Myometrial cell (primary cell): ENCODE measurements at places on chromosomes 1 and 21. TPM values are rescaled to one million over a fixed set of nuclear protein-coding genes. Genes with fewer than 3 reads are reported as not detected.

Gene NBPF14
- total RNA-seq: 23.9 and 31.2 TPM in 2 replicates

Gene NKAIN1
- total RNA-seq: not detected in 2 replicates

Gene LRRC38
- not detected in 2 replicates for total RNA-seq

Gene S100A5
- total RNA-seq: 1.4 TPM in 1 of 2 replicates, not detected in the other

Gene RNF186
- not detected in 2 replicates for total RNA-seq

Gene LY9
- total RNA-seq: not detected in 2 replicates

Gene USP48
- 22.8 and 23.7 TPM in 2 replicates for total RNA-seq

Gene ZNF593OS
- total RNA-seq: 0.29 TPM in 1 of 2 replicates, not detected in the other

Gene CTNNBIP1
- 12.7 and 16.3 TPM in 2 replicates for total RNA-seq

Gene SLC6A9
- 3.9 and 5.5 TPM in 2 replicates for total RNA-seq

Gene CFAP107
- total RNA-seq: not detected in 2 replicates

Gene RFX5
- total RNA-seq: 49.0 and 49.4 TPM in 2 replicates

Gene F5
- not detected in 2 replicates for total RNA-seq

Gene TMEM59
- total RNA-seq: 239 and 262 TPM in 2 replicates

Gene ETV3L
- not detected in 2 replicates for total RNA-seq

Gene PLA2G2C
- total RNA-seq: not detected in 2 replicates

Gene CYP4A22
- not detected in 2 replicates for total RNA-seq

Gene RGS4
- 231 and 232 TPM in 2 replicates for total RNA-seq

Gene PGLYRP4
- total RNA-seq: not detected in 2 replicates

Gene CLCNKB
- 1.6 TPM in 1 of 2 replicates, not detected in the other for total RNA-seq

Gene LCE1C
- not detected in 2 replicates for total RNA-seq

Gene ANGPTL7
- not detected in 2 replicates for total RNA-seq

Gene KIAA0040
- under 0.01 TPM in 1 of 2 replicates, not detected in the other for total RNA-seq

Gene SH3BGR
- total RNA-seq: 1.2 and 4.9 TPM in 2 replicates

Gene BATF3
- total RNA-seq: 0.35 and 1.4 TPM in 2 replicates

Gene TMEM81
- total RNA-seq: 0.29 and 3.2 TPM in 2 replicates

Gene ATAD3C
- total RNA-seq: 0.29 and 3.4 TPM in 2 replicates

Gene MXRA8
- total RNA-seq: 354 and 384 TPM in 2 replicates

Gene E2F2
- total RNA-seq: 0.53 and 0.86 TPM in 2 replicates

Gene SPRR2G
- total RNA-seq: not detected in 2 replicates
